Occipital lobe (tissue), 3 donors: ENCODE measurements at places on chromosomes 12 and 14. TPM values are rescaled to one million over a fixed set of nuclear protein-coding genes. Genes with fewer than 3 reads are reported as not detected.

DNA sequence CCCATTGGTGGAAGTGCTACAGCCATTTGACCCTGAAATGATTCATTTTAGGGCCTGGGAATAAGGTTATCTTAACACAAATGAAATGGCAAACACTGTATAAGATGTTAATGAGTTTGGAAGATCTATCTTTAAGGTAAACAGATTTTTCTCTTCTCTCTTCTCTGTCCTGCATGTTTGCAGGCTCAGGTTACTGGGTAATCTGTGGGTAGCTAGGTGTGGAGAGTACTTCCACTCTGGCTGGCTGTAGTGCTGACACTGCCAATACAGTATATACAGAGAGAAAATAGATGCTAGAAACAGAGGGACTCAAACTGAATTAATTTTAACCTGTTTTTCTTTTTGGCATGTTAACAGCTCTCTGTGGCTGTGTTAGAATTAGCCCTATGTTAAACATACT is 84.6 kb downstream of the SLC38A6 start:
- DNase-seq: no peak

DNA sequence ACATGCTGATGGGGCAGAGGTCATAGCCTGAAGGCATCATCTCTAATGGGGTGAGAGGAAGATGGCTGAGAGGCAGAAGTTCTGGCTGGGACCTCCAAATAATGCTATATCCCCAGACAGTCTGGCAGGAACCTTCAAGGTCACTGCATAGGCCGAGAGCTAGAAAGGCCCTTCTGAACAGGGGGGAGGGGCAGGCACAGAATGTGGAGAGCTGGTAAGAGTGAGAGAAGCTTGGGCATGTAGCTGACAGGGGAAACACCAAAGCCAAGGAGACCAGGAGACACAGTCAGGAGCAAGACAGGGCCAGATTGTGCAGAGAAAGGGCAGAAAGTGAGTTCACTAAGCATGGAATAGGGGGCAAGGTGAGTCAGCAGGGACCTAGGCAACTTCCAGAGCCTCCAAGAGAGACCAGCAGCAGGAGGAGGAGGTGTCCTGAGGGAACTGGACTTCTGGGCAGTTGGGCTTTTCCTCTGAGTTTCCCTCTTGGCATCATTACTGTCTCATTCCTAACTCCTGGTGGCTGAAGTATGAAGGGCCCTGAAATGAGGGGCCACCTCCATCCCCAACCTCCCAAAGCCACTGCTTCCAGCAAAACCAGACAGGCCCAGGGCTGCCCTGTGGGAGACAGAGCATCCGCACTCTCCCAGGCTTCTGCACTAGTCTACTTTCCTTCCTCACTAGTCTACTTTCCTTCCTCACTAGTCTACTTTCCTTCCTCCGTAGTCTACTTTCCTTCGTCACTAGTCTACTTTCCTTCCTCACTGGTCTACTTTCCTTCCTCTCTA is 17.1 kb downstream of the ANO2 start:
- DNase-seq: no peak

DNA sequence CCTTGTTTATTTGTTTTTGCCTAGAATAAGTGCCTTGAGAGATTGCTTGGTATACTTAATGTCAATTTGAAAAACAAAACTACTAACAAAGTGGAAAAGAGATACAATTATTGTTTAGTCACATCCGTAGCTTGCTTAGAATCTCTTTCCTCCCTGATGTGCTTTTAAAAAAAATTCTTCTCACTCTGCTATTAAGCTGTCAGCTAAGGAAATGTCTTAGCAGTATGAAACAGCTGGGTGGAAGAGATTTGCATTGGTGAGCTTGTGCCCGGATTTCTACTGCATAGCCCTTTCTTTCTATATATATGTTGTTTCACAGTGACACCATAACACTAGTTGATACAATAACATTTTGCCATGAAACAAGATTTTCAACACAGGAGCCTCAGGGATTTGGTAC is 229.4 kb upstream of the RGS6 start:
- no peak for DNase-seq

DNA sequence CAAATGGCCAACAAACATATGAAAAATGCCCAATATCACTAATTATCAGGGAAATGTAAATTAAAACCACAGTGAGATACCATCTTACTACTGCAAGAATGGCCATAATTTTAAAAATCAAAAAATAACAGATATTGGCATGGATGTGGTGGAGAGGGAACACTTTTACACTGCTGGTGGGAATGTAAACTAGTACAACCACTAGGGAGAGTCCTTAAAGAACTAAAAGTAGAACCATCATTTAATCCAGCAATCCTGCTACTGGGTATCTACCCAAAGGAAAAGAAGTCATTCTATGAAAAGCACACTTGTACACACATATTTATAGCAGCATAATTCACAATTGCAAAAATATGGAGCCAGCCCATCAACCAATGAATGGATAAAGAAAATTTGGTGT is 459.7 kb downstream of the GXYLT1 start:
- no peak for DNase-seq

DNA sequence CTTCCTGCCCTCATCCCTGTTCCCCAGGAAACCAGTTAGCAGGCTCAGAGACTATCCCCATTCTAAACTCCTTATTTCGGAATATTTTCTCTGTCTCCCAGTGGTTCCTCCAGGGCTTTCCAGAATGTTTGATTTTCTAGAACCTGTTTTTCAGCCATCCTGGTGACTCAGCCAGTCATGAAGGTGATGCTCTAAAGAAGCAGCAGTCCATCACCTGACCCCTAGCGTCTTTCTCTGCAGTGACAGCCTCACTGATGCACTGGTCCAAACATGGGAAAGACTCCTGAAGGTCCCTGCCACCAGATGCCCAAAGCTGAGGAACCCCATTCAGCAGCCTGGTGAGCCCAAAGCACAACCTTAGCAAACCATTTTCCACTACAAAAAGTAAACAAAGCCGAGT is 212.6 kb downstream of the PHETA1 start:
- no peak for DNase-seq

- no peak for DNase-seq
Measured at GRCh38 chr12:3704512-3705353, 48.2 kb downstream of the CRACR2A start.

- DNase-seq: no peak
Measured at GRCh38 chr12:9706086-9706685, 26.7 kb downstream of the CLECL1 start.

DNA sequence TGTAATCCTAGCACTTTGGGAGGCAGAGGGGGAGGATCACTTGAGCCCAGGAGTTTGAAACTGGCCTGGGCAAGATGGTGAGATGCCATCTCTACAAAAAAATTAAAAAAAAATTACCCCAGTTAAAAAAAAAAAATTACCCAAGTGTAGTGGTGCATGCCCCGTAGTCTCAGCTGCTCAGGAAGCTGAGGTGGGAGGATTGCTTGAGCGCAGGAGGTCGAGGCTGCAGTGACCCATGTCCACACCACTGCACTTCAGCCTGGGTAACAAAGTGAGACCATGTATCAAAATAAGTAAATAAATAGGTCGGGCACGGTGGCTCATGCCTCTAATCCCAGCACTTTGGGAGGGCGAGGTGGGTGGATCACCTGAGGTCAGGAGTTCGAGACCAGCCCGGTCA is 128.8 kb downstream of the VRK1 start:
- no peak for DNase-seq

- no peak for DNase-seq
Measured at GRCh38 chr14:51129130-51129529, 34.2 kb upstream of the TRIM9 start.

DNA sequence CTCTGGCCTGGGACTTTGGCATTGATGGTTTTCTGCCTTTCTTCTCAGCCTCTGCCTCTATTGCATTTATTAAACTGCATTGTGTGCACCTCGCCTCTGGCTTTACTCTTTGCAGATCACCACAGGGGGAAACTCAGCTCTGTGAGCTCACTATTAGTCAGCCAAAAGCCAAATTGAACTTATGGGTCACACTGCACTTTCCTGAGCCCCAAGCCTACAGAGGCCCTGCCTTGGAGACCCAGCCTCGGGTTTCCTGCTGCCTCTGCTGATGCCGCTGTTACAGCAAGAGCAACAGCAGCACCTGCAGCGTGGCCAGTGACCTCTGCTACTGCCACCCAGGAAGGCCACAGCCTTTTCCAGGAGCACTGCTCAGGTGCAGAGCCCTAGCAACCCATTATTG is 122.5 kb downstream of the DAD1 start:
- no peak for DNase-seq

DNA sequence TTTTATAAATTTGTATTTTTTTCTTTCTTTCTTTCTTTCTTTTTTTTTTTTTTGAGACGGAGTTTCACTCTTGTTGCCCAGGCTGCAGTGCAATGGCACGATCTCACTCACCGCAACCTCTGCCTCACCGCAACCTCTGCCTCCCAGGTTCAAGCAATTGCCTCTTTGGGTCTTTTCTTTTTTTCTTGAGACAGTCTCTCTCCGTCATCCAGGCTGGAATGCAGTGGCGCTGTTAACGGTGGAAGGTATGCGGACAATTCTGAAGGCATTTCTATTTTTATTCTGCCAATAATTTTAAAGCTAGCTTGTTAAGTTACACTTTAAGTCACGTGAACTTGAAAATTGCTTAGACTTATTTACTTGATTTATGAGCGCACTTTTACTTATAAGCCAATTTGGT is 8.8 kb upstream of the PHC1 start:
- no peak for DNase-seq

GRCh38 chr14:72480464-72481243 is 413.2 kb downstream of the DPF3 start:
- no peak for DNase-seq

GRCh38 chr14:83757916-83758315 is 1772.0 kb upstream of the FLRT2 start:
- no peak for DNase-seq

- DNase-seq: no peak
Measured at GRCh38 chr14:72594099-72594901, 299.6 kb downstream of the DPF3 start.

- no peak for DNase-seq
Measured at GRCh38 chr12:47781479-47782371, 8.7 kb downstream of the SLC48A1 start.

DNA sequence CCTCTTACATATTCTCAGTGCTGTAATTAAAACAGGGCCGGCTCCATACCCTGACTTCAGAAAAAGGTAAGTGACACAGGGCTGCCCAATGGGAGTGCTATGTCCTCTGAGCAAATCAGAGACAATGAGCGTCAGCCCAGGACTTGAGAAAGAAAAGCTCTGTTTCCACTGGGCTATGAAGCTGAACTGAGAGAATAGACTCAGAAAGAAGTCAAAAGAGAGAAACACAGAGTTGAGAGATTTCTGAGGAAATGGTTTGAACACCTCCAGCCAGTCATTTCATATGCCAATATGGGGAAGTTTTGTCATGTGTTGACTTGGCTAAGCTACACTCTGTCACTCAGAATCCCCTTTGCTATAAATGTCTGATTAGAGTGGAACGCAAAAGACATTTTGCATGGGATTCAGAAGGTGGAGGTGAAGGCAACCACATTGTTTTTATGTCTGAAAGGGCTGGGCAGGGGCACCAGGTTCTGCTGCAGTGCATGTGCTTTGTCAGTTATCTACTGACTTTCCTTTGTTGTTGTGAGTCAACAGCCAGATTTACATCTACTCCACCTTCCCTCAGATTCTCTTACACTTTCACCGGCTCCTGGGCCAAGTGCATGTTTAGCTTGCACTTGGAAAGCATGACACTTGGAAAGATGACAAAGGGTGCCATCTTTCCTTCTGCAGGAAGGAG is 313.3 kb downstream of the DUSP6 start:
- no peak for DNase-seq

- DNase-seq: no peak
Measured at GRCh38 chr12:117499759-117500485, 138.5 kb upstream of the NOS1 start.

GRCh38 chr12:132579744-132580143 is 30.6 kb downstream of the LRCOL1 start:
- no peak for DNase-seq

DNA sequence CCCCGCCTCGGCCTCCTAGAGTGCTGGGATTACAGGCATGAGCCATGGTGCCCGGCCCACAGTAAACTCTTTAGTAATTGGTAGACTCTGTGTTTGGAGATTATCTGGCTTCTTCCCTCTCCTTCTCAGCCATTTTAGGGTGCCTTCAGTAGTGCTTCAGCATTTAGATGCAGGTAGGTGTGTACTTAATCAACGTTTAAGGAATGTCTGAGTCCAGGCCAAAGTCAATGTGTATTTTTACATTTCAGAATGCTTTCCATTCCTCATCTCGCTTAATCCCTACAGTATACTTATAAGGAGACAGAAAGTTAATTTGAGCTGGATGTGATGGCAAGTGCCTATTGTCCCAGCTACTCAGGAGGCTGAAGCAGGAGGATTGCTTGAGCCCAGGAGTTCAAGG is 20.5 kb upstream of the MGP start:
- no peak for DNase-seq

- DNase-seq: no peak
Measured at GRCh38 chr14:96156804-96157760, 47.6 kb upstream of the BDKRB2 start.

DNA sequence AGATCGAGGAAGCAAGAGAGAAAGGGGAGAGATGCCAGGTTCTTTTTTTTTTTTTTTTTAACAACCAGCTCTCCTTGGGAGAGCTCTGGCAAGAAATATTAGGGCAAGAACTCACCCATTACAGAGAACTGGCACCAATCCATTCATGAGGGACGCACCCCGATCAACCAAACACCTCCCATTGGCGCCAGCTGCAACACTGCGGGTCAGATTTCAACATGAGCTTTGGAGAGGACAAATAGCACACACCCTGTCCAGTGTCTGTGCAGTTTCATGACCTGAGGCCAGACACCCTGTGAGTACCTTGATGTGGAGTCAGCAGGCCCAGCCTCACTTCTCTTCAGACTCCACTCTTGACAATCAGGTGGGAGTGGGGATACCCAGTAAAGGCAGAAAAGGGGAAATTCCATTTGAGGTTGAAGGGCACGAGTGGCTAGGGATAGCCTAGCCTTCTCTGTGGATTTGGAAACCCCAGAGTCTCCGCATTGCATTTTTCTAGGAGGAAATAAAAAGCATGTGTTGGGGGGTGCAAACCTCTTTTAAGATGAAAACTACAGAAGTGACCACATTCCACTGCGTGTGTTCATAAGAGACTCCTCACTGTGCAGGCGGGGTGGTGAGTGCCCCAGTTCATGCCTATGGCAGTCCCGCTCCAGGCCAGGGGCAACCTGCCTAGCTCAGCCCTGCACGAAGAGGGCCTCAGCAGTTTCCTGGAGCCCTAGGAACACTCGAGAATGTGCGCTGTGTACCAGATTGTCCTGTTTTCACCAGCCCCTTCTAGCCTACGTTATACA is 42.4 kb upstream of the GPATCH2L start:
- DNase-seq: no peak

- no peak for DNase-seq
Measured at GRCh38 chr14:104461676-104462449, 117.7 kb upstream of the C14orf180 start.

- DNase-seq: no peak
Measured at GRCh38 chr14:103286968-103287850, 46.8 kb upstream of the EIF5 start.

Gene TULP3
- total RNA-seq: 9.7 TPM

Gene POTEM
- total RNA-seq: not detected

Gene TMEM260
- 31.0 TPM for total RNA-seq

Gene SIX6
- not detected for total RNA-seq

Gene KRT73
- total RNA-seq: not detected

Gene SLC6A13
- total RNA-seq: 10.0 TPM

Gene PLEKHG7
- not detected for total RNA-seq

Gene SYNDIG1L
- total RNA-seq: 1.1 TPM

Gene SLC25A47
- total RNA-seq: not detected

Gene FGF6
- not detected for total RNA-seq

Gene RAB15
- 28.9 TPM for total RNA-seq

Gene PPP1CC
- 150 TPM for total RNA-seq

Gene LHX5
- total RNA-seq: not detected
